ENCODE measurements at places on chromosomes 7 and 10.

- DNase-seq = no peak
Observed at GRCh38 chr7:46244757-46245156, 323.7 kb upstream of the IGFBP3 start.

GRCh38 chr7:1228545-1229201 lies 4.0 kb upstream of the UNCX start:
- no peak for DNase-seq

- peak; percentile 24 for DNase-seq
Observed at GRCh38 chr7:123494193-123494796, 40.1 kb downstream of the IQUB start.

- DNase-seq = no peak
Observed at GRCh38 chr10:31930023-31930751, 1.6 kb upstream of the ARHGAP12 start.

- DNase-seq = no peak
Observed at GRCh38 chr7:200290-200689, 7.9 kb downstream of the FAM20C start.

- DNase-seq = no peak
Observed at GRCh38 chr10:73899423-73899822, 11.5 kb upstream of the PLAU start.

DNA sequence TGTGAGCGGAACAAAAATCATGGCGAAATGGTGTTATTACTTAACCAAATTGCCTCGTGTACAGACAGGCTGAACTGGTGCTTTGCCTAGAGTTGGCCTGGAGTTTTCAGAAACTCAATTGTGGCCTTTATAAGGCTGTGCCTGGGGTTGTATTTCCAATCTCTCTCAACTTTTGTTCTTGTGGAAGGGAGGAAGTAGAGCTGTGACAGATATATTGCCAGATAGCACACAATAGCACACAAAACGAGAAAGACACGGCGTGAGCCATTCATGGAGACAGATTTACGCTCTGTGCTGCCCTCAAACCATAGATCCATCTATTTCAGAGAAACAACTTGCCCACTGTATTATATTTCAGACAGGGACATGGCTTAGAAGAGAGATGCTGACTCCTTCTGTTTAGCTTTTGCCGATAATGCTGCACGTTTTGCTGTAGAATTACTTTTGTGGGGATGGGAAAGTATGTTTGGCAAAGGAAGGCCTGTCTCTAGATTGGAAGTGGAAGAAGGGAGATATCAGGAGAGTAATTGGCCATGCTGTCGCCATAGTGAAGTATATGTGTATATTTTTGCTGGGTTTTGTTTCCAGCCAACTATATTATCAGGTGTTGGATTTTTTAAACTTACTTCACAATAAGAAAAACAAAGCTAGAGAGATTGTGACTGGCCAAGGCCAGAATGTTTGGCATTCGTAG lies 80.4 kb downstream of the AUTS2 start:
- no peak for DNase-seq

GRCh38 chr10:4208499-4208898 lies 423.5 kb upstream of the KLF6 start:
- no peak for DNase-seq

DNA sequence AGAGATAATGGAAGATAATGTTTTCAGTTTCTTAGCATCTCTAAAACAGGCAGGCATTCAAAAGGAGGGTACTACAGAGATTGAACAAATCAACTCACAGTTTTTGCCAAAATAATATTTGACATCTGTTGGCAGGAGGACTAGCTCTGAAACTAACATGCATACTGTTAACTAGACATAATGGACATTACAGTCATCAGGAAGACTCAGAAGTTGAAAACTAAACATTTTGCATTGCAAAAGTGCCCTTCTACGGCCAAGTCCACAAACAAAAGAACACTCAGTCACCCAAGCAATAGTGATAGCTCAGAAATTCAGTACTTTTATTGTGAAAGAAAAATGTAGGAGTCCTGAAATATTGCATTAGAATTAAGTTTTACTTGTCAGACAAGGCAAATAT lies 399.0 kb downstream of the HGF start:
- DNase-seq = no peak

DNA sequence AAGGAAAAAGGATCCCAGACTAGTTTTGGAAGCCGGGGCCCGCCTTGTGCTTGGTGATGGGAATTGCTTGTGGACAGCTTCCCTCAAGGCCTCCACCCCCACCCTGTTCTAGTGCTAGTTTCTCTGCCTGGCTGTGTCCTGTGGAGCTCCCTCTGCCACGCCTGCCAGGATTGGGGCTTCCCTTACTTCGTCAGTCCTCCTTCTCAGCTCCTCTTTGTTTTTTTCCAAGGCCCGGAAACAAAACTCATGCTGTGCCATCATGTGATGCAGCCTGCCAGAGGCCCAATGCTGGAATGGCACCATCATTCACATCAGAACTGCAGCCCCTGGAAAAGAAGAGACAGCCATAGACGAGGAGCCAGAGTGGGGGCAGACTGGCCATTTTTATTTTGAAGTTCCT lies 11.2 kb downstream of the YKT6 start:
- DNase-seq = no peak

DNA sequence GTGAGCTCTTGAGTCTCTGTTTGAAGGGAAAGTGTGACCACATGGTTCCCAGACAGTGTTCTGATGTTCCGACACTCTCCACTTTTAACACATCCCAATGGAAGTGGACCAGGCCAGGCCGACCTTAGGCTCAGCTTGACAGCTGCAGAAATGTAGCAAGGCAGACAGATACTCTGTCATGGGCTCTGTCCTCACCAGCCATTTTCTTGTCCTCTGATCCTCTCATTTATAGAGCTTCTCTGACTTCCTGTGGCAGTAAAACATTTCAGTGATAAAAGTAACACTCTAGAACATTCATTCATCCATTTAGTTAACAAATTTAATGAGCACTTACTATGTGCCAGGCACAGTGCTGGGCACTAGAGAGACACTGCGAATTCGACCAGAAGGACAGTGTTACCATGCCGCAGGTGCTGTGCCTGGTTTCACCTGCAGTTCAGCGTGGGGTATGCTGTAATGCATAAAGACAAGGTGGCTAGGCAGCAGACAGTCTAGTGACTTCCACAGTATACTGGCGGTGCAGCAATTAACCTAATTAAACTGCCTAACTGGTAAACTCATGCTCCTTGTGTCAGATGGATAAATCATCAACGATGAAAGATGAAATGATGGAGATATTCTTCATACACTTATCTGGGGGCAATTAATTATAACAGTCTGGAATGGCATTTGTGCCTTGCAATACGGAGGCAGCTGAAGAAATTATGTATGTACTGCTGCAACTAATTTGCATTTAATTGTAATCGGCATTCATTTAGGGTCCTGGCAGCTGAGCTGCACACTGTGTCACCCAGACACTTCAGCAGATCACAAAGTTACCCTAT lies 188.1 kb downstream of the NRP1 start:
- DNase-seq = no peak

GRCh38 chr10:61993711-61994401 lies 92.4 kb downstream of the ARID5B start:
- peak; percentile 64 for DNase-seq

- DNase-seq = no peak
Observed at GRCh38 chr7:28026237-28026636, 154.4 kb downstream of the JAZF1 start.
